Stimulated activated CD4-positive, alpha-beta T cell treated with anti-CD3 and anti-CD28 coated beads, Interleukin-1b, Interleukin-23, amount 100 ng/mL, for 4 hours (primary cell): ENCODE measurements at places on chromosomes 1 and 21.

- DNase-seq: no peak
These were observed 6.0 kb upstream of the SHISA4 start for GRCh38 chr1:201882665-201883132.

DNA sequence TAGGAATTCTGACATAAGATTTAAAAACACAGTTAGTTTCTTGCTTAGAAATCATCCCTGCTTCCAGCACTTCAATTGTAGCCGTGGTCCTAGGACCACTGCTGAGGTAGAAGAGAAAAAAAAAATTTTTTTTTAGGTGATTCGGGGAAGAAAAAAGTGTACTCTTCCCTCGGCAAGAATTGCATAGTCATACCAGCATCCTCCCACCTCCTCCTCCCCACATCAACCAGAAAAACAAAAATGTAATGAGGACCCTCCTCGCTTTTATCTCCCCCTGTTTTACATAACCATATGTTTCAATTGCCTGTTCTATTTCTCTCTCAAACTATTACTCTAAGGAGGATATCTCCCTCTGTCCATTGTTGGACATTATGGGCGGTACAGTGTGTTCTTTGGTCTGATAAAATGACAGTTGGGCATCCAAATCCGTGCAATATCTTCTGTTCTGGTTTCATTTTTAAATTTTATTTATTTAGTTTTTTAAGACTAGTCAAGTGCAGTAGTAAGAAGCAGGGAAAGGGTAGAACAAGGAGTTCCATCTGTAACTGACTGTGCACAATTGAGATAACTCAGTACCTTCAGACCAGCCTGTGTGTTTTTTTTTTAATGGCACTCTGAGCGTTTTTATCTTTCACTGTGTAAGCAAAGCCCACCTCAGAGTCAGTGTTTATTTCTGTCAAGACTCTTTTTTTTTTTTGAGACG, 10.4 kb upstream of the MFSD2A start:
- DNase-seq: no peak

DNA sequence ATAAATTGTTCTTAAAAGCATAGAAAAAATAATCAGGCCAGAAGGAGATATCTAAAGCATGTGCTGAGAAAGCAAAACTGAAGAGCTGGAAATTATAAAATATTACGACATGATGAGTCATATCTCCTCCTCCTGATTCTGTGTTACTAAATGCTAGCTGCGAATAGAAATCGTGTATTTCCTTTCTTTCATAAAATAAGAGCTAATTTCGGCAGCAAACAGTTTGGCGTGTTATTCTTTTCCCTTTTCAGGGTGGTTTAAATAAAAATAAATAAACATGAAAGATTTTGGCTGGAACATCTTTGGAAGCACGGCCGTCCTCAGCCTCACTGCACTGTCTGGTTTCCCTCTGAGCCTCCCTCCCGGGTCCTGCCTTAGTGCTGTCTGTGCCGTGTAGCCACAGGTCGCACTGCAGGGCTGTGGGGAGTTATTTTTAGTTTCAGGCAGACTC, 56.0 kb downstream of the ADARB1 start:
- no peak for DNase-seq

- DNase-seq: no peak
These were observed 22.5 kb upstream of the FCAMR start for GRCh38 chr1:206992790-206993189.
